ENCODE measurements at places on chromosomes 13 and 19.

GRCh38 chr13:35791184-35791851 is 314.8 kb upstream of the MAB21L1 start:
- no peak for DNase-seq

- no peak for DNase-seq
These were observed 238.5 kb downstream of the FGF9 start for GRCh38 chr13:21909331-21909730.

DNA sequence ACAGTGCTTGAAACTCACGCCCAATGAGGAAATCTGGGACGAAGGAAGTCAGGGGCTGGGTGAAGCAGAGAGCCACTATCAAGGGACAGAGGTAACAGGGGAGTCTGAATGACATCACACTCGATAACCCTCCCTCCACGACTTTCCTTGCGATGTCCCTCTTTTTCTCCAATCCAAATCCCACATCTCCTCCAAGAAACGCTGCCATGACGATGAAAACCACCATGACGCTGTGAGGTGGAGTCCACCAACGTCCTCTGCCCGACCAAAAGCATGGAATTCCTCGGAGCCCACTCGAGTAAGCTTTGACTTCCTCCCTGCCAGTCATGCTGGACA is 967 bp downstream of the REXO1 start:
- DNase-seq = no peak

GRCh38 chr13:70634893-70635292 is 526.6 kb upstream of the KLHL1 start:
- DNase-seq = no peak

GRCh38 chr13:39297664-39298171 is 259.5 kb downstream of the NHLRC3 start:
- DNase-seq = no peak

DNA sequence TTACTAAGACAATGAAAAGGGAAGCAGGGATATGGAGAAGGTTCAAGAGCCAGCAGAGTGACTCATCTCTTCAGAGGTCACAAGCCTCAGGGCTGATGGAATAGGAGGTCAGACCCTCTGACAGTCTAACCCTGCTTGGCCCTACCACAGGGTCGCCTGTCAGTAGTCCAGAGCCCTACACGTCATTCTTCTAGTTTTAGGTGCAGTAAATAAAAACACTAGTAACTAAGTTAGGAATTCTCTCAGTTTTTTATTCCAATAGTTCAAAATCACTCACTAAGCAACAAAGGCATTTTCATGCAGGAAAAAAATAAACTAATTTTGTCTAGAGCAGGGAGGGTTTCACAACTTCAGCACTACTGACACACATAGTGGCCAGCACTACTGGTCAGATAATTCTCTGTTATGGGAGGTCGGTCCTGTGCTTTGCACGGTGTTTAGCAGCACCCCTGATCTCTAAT is 27.2 kb downstream of the FOXO1 start:
- no peak for DNase-seq

DNA sequence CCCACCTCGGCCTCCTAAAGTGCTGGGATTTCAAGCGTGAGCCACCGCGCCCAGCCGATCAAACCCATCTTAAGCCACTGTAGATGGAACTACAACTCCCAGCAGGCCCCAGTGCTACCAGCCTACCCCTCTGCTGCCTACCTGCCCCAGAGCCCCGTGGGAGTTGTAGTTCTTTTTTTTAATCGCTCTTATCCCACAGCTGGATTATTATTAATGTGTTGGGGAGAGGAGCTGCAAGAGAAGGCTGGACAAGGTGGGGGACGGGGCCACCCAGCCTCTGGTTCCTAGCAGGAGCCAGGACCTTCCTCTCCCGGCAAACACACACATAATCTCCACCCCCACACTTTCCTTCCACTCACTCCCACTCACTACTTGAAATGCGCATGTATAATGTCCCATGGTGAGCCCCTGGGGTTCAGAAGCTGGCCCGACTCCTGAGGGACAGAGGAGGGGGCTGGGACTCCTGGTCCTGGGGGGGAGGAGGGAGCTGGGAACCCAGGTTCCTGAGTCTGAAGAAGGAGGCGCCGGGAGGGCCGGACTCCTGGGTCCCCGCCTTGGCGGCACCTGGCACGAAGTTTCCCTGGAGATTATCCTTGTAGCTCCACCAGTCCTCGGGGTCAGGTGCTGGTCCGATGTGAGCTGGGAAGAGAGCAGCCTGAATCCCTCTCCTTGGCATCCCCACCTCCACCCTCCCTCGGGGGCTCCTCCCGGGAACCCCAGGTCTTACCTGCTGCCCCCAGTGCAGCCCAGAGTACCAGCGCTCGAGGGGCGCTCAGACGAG is 958 bp downstream of the CA11 start:
- DNase-seq = peak; percentile 84

GRCh38 chr13:72908416-72908815 is 126.5 kb downstream of the PIBF1 start:
- DNase-seq = no peak

- no peak for DNase-seq
These were observed 3.8 kb downstream of the ZNF490 start for GRCh38 chr19:12606796-12607195.

- no peak for DNase-seq
These were observed 76.6 kb downstream of the ZIC5 start for GRCh38 chr13:99894840-99895443.

GRCh38 chr19:29551774-29552173 is 26.0 kb downstream of the VSTM2B start:
- DNase-seq = no peak

- no peak for DNase-seq
These were observed 22.8 kb downstream of the SYDE1 start for GRCh38 chr19:15129856-15130585.

- DNase-seq = no peak
These were observed 262.5 kb downstream of the DIAPH3 start for GRCh38 chr13:59901191-59901590.

- no peak for DNase-seq
These were observed 621.1 kb upstream of the KLHL1 start for GRCh38 chr13:70729369-70729768.

- DNase-seq = peak; percentile 63
These were observed 7.6 kb downstream of the PIK3R2 start for GRCh38 chr19:18160493-18160970.

GRCh38 chr19:9848060-9848459 is 12.9 kb downstream of the PIN1 start:
- DNase-seq = peak; percentile 63

GRCh38 chr19:3466635-3467034 is 13.7 kb downstream of the SMIM24 start:
- DNase-seq = no peak
